ENCODE measurements at places on chromosomes 1 and 21. TPM values are rescaled to one million over a fixed set of nuclear protein-coding genes. Genes with fewer than 3 reads are reported as not detected.

DNA sequence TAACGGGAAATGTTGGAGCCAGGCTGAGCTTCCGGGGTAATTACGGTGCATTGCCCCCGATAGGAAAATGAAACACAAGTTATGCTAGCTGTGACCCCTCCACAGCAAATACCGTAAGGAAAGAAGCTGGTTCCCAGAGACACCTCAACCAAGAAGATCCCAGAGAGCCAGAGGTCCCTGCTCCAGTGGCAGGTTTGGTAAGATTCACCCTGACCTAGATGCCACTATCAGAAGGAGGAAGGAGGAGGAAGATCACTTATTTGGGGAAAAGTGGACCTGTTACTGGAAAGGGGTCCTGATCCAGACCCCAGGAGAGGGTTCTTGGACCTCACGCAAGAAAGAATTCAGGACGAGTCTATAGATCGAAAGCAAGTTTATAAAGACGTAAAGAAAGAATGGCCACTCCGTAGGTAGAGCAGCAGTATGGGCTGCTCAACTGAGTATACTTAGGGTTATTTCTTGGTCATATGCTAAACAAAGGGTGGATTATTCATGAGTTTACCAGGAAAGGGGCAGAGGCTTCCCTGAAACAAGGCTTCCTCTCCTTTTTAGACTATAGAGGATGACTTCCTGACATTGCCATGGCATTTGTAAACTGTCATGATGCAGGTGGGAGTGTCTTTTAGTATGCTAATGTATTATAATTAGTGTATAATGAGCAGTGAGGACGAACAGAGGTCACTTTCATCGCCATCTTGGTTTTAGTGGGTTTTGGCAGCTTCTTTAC lies 7.5 kb upstream of the CAPN9 start:
- no peak for DNase-seq

DNA sequence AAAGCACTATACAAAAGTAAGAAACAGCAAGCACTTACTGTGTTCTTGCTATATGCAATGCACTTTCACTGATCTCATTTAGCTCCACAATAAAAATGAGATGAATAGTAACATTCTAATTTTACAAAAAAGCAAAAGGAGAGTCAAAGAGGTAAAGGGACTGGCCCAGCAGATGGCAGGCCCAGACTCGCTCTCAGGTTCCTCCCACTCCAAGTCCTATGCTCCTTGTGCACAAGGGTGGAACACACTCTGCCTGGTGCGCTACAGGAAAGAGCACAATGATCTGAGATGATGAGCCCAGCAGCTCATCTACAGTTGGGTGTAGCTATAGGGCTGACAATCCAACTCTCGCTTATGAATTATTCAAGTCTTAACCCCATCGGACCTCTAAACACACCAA lies 94.1 kb upstream of the LYST start:
- no peak for DNase-seq

GRCh38 chr1:206442101-206442500 lies 28.2 kb upstream of the IKBKE start:
- DNase-seq, result no peak

- no peak for DNase-seq
Observed at GRCh38 chr1:209504571-209504970, 78.9 kb upstream of the CAMK1G start.

DNA sequence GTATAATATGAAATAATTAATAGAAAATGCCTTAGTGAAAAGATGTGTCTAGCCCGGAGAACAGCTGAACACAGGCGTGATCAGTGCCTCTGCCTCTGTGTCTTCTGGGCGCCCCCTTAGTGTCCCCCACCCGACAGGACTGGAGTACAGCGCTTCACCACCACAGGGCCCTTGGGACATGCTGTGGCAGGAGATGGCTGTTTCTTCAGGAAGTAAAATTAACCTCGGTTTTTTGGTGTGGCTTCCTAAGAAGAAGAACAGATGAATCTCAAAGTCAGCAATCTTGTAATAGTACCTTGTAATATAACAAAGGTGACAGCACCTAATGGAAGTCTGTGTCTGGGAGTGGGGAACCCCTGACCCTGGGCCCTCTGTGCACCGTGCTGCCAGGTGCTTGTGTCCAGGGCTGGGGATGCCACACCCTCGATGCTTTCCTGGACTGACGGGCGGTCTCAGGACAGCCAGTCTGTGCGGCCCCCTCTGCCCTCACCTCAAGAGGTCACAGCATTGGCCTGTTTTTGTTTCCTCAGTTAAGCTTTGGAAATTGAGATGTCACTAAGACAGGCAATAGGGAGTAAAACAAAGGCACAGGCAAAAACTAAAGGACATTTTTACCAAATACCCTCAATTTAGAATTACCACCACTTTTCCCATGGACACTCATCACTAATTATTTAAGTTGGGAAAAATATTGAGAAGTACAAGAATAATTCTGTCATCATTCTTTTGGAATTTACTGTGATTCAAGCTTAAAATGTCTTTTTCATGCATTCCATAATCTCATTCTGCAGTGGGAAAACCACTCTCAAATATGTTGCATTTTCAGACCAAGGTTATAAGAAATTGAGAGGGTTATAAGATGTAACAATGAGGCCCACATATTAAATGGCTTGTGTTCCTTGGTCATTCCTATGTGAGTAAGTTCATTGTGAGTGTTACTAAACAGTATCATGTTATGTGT lies 79.3 kb downstream of the ADARB1 start:
- DNase-seq, result no peak

DNA sequence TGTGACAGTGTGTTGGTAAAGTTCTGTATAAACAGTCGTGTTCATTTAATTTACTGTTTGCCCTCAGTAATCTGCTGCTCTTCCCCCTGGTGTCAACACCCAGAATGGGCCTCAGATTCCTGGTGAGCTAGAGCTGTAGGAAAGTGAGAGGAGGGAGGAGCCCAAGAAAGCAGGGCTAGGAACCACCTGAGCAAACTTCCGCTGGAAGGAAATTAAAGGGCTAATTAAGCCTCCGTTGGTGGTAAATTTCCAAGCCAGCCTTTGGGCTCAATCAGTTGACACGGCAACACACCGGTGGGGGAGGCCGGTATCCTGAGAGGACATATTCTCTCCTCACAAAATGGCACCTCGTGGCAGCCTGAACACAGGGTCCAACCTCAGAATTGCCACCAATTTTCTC lies 32.9 kb downstream of the RAB3B start:
- DNase-seq, result no peak

DNA sequence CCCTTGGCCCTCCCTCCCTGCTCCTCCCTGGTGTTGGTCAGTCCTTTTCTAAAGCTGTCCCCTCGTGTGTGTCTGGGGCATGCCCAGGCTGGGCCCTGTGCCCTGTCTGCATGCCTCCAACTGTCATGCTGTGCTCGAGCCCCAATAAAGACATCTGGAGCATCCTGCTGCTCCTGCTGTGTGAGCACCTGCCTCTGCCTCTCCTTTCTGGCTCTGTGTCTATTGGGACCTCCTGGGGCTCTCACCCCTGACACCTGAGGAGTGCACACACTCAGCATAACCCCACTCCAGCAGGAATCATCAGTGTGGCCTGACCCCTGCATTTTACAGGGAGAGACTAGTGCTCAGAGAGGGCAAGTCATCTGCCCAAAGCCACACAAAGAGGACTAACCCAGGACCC lies 23.7 kb downstream of the KCNC4 start:
- no peak for DNase-seq

DNA sequence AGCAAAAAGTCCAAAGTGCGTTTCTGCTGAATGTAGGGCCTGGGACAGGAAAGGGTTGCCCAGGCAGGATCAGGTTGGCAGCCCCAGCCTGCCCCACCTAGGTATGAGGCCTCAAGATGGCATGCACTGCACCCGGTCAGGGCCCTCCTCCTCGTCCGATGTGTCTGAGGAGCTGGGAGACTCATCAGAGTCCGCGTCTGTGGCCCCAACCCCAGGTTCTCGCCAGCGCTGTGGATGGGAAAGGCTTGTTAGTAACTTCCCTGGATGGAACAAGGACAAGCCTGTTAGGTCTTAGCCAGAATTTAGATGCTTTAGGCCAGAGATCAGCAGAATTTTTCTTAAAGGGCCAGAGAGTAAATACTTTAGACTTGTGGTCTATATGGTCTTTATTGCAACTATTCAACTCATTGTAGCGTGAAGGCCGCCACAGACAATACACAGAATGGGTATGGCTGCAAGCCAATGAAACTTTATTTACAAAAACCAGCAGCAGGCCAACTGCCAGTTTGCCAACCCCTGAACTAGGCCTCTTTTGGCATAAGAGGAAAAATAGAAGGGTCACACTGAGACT lies 12.4 kb downstream of the PEA15 start:
- no peak for DNase-seq

DNA sequence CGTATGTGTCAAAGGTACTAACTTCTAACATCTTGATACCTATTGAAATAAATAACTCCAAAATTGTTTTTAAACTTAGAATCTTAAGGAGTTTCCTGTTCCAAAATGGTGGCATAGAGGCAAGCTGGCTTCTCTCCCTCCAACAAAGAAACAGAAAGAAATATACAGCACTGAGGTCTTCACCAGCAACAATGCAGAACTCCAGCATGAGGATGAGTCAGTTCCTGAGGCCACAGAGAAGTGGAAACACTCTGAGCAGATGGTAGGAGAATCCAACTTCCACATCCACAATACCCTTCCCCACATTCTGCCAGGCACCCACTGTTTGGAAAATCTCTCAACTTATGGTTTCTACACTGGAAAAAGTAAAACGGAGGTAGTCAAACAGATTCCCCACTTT lies 12.2 kb upstream of the PPIH start:
- no peak for DNase-seq

- DNase-seq, result no peak
Observed at GRCh38 chr1:185279571-185279970, 37.5 kb downstream of the IVNS1ABP start.

DNA sequence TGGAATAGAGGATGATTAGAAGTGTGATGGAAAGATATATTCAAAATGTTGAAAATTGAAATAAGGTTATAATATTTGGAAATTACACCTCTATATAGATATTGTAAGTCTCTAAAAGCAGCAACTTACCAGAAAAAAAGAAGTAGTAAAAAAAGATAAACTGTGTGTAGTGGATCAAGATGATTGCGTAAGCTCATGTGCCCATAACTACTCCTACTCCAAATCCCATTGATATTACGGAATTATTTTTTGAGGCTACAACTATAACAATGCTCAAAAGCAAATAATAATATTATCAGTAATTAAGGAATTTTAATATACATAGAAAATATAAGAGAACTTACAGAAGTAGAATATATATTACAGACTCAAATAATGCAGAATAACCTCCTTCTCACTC lies 33.6 kb downstream of the CATSPERE start:
- no peak for DNase-seq

FAM72A gene
- 12.3 TPM for total RNA-seq

SLC9C2 gene
- total RNA-seq, result not detected

FALEC gene
- total RNA-seq, result 0.63 TPM

DISC1 gene
- 13.5 TPM for total RNA-seq

Data from Caco-2 (cell line).